ENCODE measurements at places on chromosomes 3 and 15. TPM values are rescaled to one million over a fixed set of nuclear protein-coding genes. Genes with fewer than 3 reads are reported as not detected.

- no peaks in the 10 kb centered on the region for H3K36me3 ChIP-seq
- no peak for DNase-seq
- no peak overlapping the region for H3K27ac ChIP-seq
- no peaks in the 10 kb centered on the region for H3K4me1 ChIP-seq
- H3K4me3 ChIP-seq = no peak overlapping the region
Observed at GRCh38 chr15:68464448-68465090, 32.6 kb upstream of the ITGA11 start.

DNA sequence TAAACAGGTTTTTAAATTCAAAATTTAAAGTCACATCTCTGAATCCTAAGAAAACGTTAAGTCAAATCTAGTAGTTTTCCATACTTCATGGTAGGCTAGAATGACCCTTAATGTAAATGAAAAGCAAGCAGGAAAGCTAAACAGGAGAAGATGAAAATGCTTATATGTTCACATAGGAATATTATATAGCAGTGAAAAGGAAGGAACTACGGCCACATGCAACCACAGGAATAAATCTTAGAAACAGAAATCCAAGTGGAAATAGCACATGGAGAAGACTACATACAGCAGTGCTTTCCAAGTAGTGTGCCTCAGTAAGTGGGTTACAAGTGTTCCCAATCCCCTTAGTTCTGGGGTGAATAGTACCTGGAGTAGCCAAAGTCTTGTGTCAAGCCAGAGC is 296.2 kb downstream of the FHIT start:
- no peak overlapping the region for H3K4me3 ChIP-seq
- H3K27me3 ChIP-seq = no peaks in the 10 kb centered on the region
- no peaks in the 10 kb centered on the region for H3K36me3 ChIP-seq
- H3K27ac ChIP-seq = no peak overlapping the region

- no peak overlapping the region for H3K4me3 ChIP-seq
- no peak for DNase-seq
- H3K27me3 ChIP-seq = no peaks in the 10 kb centered on the region
- H3K4me1 ChIP-seq = peaks cover 8% of the 10 kb centered on the region
Observed at GRCh38 chr3:57960174-57960505, 48.1 kb upstream of the FLNB start.

- no peaks in the 10 kb centered on the region for H3K4me1 ChIP-seq
- no peaks in the 10 kb centered on the region for H3K36me3 ChIP-seq
- no peaks in the 10 kb centered on the region for H3K27me3 ChIP-seq
- no peak overlapping the region for H3K27ac ChIP-seq
Observed at GRCh38 chr3:195068084-195069080, 202.6 kb downstream of the XXYLT1 start.

GRCh38 chr3:17233398-17233800 is 348.6 kb downstream of the PLCL2 start:
- no peaks in the 10 kb centered on the region for H3K36me3 ChIP-seq
- H3K4me3 ChIP-seq = no peak overlapping the region
- H3K27ac ChIP-seq = no peak overlapping the region
- peak; percentile 52 for DNase-seq
- H3K27me3 ChIP-seq = no peaks in the 10 kb centered on the region
- no peaks in the 10 kb centered on the region for H3K4me1 ChIP-seq

DNA sequence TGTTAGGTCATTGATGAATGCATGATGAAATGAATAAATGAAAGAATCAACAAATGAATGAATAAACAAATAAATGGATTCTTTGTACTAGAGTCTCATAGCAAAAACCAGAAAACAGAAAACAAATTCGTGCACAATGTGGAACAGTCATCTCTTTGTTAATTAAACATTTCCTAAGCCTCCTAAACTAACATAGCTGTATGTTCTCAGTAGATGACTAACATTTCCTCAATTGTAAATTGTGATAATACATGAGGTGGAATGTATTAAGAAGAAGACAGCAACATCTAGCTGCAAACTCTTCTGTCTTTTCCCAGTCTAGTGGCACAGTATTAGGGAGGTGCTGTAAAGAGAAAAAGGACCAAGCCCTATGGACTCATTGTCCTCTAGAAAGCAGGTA is 1021.0 kb downstream of the MCTP2 start:
- DNase-seq = no peak
- no peaks in the 10 kb centered on the region for H3K27me3 ChIP-seq
- no peaks in the 10 kb centered on the region for H3K36me3 ChIP-seq
- H3K4me3 ChIP-seq = no peak overlapping the region

GRCh38 chr15:85280203-85280602 is 100.2 kb upstream of the AKAP13 start:
- no peak overlapping the region for H3K4me3 ChIP-seq
- H3K4me1 ChIP-seq = no peaks in the 10 kb centered on the region
- no peaks in the 10 kb centered on the region for H3K27me3 ChIP-seq
- H3K36me3 ChIP-seq = no peaks in the 10 kb centered on the region
- no peak overlapping the region for H3K27ac ChIP-seq

GRCh38 chr3:162073422-162073975 is 576.9 kb downstream of the OTOL1 start:
- H3K27ac ChIP-seq = no peak overlapping the region
- no peak for DNase-seq
- H3K36me3 ChIP-seq = no peaks in the 10 kb centered on the region
- no peaks in the 10 kb centered on the region for H3K27me3 ChIP-seq
- H3K4me3 ChIP-seq = no peak overlapping the region

GRCh38 chr3:193897288-193897687 is 238.7 kb upstream of the HES1 start:
- no peak overlapping the region for H3K27ac ChIP-seq
- no peaks in the 10 kb centered on the region for H3K36me3 ChIP-seq
- H3K27me3 ChIP-seq = no peaks in the 10 kb centered on the region
- DNase-seq = no peak
- no peaks in the 10 kb centered on the region for H3K4me1 ChIP-seq

GRCh38 chr3:59106085-59106648 is 56.3 kb upstream of the CFAP20DC start:
- H3K36me3 ChIP-seq = no peaks in the 10 kb centered on the region
- H3K27ac ChIP-seq = no peak overlapping the region
- no peaks in the 10 kb centered on the region for H3K4me1 ChIP-seq
- no peak for DNase-seq

The TGM5 gene
- total RNA-seq = not detected

DNA sequence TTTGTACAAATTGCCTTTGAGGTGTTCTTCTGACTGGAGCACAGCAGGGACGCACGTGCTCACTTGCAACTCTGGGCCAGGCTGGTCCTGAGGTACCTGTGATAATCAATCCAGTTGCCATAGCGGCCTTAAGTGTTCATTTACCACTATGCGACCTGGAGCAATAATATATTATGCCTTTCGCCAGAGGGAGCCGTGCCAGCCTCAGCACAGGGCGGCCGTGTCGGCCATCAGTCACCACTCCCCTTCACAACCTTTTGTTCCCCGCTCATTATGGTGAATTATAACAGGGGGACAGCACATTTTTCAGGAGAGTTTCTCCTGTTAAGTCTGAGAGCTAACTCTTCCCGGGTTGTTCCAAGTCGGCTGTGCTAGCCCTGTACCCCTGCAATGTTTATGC is 289.7 kb downstream of the RORA start:
- no peak overlapping the region for H3K27ac ChIP-seq
- H3K4me1 ChIP-seq = no peaks in the 10 kb centered on the region
- no peak overlapping the region for H3K4me3 ChIP-seq
- no peaks in the 10 kb centered on the region for H3K36me3 ChIP-seq
- no peak for DNase-seq
- H3K27me3 ChIP-seq = peaks cover 9% of the 10 kb centered on the region

The PLIN1 gene
- total RNA-seq = 0.32 TPM

GRCh38 chr3:77158730-77159581 is 119.1 kb downstream of the ROBO2 start:
- no peaks in the 10 kb centered on the region for H3K27me3 ChIP-seq
- no peak for DNase-seq
- no peaks in the 10 kb centered on the region for H3K4me1 ChIP-seq
- no peak overlapping the region for H3K27ac ChIP-seq

GRCh38 chr3:69364354-69364753 is 21.5 kb downstream of the FRMD4B start:
- no peaks in the 10 kb centered on the region for H3K4me1 ChIP-seq
- peaks cover 21% of the 10 kb centered on the region for H3K27me3 ChIP-seq

- no peak for DNase-seq
- H3K4me3 ChIP-seq = no peak overlapping the region
- no peaks in the 10 kb centered on the region for H3K27me3 ChIP-seq
Observed at GRCh38 chr3:27649277-27649676, 72.8 kb downstream of the EOMES start.

DNA sequence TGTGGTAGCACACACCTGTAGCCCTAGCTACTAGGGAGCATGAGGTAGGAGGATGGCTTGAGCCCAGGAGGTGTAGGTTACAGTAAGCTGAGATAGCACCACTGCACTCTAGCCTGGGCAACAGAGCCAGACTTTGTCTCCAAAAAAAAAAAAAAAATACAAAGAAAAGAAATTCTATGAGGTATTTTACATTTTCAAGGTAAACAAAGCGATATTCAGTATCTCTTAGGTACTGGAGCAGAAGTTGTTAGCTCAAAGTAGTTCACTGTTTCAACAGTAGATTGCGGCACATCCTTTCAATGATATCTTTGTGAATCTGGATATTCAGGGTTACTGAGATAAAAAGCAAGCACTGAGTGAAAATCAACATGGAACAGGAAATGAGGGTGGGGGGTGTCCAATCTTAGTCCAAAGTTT is 318.5 kb downstream of the ZNF621 start:
- H3K4me1 ChIP-seq = no peaks in the 10 kb centered on the region
- DNase-seq = no peak
- peaks cover 17% of the 10 kb centered on the region for H3K27me3 ChIP-seq
- no peaks in the 10 kb centered on the region for H3K36me3 ChIP-seq

- no peaks in the 10 kb centered on the region for H3K27me3 ChIP-seq
- no peak overlapping the region for H3K4me3 ChIP-seq
- no peak overlapping the region for H3K27ac ChIP-seq
- DNase-seq = no peak
- no peaks in the 10 kb centered on the region for H3K4me1 ChIP-seq
Observed at GRCh38 chr3:33645060-33645647, 72.9 kb downstream of the CLASP2 start.

DNA sequence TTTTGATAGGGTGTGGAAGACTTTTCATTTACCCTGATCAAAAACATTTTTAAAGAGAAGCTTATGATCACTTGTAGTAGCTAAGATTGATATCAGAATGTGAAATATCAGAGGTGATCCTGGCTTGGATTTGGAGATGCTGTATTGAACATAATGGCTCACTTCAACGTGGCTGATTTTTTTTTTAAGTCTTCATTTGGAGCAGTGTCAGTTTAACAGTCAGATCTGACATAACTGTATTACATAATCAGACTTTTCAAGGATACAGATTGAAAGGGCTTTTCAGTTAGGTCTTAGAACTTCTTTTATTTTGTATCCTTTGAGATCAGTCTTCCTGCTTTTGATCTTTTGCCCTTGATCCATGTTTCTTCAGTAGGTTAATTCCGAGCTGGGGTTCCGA is 98.5 kb downstream of the ITPR1 start:
- no peaks in the 10 kb centered on the region for H3K27me3 ChIP-seq
- DNase-seq = no peak
- no peaks in the 10 kb centered on the region for H3K4me1 ChIP-seq
- H3K36me3 ChIP-seq = no peaks in the 10 kb centered on the region

The GRM7 gene
- total RNA-seq = not detected

GRCh38 chr3:138367326-138367850 is 19.0 kb downstream of the MRAS start:
- no peak overlapping the region for H3K4me3 ChIP-seq
- no peak for DNase-seq
- H3K36me3 ChIP-seq = no peaks in the 10 kb centered on the region
- H3K27ac ChIP-seq = no peak overlapping the region

DNA sequence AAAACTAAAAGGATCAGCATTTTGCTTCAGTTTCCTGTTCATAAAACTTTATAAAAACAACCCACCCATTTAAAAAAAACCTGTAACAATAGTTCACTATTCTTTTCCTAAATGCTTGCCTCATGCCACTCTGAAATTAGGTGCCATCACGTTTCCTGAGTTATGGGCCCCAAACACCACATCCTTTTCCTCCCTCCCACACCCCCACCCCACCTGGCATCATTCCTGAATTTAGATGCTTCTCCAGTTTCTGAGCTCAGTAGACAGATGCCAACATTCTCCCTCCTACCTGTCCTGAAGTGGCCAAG is 11.9 kb upstream of the ARHGEF3 start:
- no peak overlapping the region for H3K27ac ChIP-seq
- H3K27me3 ChIP-seq = no peaks in the 10 kb centered on the region
- no peak for DNase-seq
- peaks cover 14% of the 10 kb centered on the region for H3K4me1 ChIP-seq
- no peaks in the 10 kb centered on the region for H3K36me3 ChIP-seq

GRCh38 chr3:10707400-10708215 is 108.4 kb upstream of the SLC6A11 start:
- H3K27me3 ChIP-seq = peaks cover 6% of the 10 kb centered on the region
- H3K4me3 ChIP-seq = no peak overlapping the region
- peaks cover 13% of the 10 kb centered on the region for H3K4me1 ChIP-seq
- DNase-seq = no peak
- no peak overlapping the region for H3K27ac ChIP-seq

DNA sequence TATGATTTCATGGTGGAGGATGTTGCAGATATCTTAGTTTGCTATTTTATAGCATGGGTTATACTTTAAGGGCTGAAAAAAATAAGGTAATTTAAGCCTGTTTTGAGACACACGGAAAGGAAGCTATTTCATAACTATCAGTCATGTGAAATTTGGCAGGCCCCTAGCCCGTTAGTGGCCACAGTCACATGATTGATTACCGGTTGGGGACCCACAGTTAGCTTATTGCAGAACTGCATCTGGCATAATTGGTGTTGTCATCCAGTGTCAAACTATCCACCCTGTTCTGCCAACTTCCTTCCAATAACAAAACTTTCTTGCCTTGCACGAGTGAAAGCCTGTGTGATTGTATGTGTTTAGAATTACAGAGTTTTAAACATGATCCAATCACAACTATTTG is 35.2 kb downstream of the FNDC3B start:
- H3K27ac ChIP-seq = no peak overlapping the region
- no peak for DNase-seq
- H3K4me1 ChIP-seq = no peaks in the 10 kb centered on the region
- no peaks in the 10 kb centered on the region for H3K36me3 ChIP-seq
- no peaks in the 10 kb centered on the region for H3K27me3 ChIP-seq
- H3K4me3 ChIP-seq = no peak overlapping the region

The WDR93 gene
- 0.42 TPM for total RNA-seq

DNA sequence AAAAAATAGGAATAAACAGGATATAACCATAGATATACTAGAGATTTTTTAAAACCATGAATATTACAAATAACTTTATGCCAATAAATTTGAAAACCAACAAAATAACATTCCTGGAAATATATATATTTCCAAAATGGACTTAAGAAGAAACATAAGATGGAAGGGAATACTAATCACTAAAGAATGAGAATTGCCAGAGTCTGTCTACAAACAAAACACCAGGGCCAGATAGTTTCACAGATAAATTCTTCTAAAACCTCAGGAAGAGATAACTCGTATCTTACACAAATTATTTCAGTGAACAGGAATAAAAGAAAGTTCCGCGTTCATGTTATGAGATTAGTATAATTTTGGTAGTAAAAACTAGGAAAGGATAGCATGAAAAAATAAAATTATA is 107.3 kb downstream of the HERC1 start:
- no peak overlapping the region for H3K27ac ChIP-seq
- H3K4me3 ChIP-seq = no peak overlapping the region
- H3K4me1 ChIP-seq = no peaks in the 10 kb centered on the region
- no peaks in the 10 kb centered on the region for H3K27me3 ChIP-seq
- DNase-seq = no peak

GRCh38 chr3:177281292-177282118 is 84.2 kb upstream of the TBL1XR1 start:
- H3K4me1 ChIP-seq = peaks cover 36% of the 10 kb centered on the region
- H3K27me3 ChIP-seq = no peaks in the 10 kb centered on the region
- DNase-seq = no peak
- H3K36me3 ChIP-seq = no peaks in the 10 kb centered on the region
